ENCODE measurements at places on chromosomes 6 and 20.

DNA sequence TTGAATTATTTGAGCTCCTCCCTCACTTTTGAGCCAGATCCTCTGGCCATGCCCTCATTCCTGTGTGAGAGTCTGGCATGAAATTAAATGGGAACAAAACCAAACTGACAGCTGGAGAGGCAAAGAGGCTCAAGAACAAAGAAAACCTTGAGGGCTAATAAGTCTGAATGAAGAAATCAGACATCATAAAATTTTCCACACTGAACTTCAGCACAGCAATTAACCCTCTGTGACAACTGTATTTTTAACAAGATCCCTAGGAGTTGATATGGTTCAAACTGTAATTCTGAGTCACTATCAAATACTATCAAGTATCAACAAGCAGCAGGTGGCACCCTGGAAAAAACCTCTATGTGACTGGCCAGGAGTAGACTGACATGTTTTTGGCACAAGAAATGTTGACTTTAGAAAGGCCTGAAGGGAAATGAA is 109.4 kb upstream of the EMILIN3 start:
- no peak for DNase-seq

DNA sequence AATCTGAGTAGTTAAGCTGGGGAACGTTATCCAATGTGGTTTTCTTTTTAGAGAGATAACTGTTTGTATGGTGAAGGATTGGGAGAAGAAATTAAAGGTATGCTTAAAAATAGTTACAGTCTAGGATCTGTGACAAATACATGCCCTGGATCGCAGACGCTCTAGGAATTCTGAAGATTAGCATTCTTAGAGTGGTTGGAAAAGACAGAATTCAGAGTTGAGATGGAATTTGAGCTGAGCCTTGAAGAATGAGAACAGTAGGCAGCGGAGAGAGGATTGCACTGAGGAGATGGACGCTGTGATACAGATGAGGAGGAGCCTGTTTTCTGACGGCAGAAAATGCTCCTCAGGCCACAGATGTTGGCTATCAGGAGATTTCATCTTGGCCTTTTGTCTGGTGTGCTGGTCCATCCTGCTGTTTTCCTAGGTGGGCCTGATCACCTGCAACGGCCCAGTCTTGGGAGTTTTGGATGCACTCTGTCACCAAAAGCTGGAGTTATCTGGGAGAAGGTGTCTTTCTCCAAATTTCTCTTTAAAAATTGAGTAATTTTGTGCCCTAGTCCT is 48.3 kb upstream of the KIF25 start:
- DNase-seq, result no peak

- DNase-seq, result no peak
These were observed 55.1 kb downstream of the MYLK4 start for GRCh38 chr6:2695454-2696095.

- no peak for DNase-seq
These were observed 2.5 kb downstream of the SNX14 start for GRCh38 chr6:85591207-85591606.

DNA sequence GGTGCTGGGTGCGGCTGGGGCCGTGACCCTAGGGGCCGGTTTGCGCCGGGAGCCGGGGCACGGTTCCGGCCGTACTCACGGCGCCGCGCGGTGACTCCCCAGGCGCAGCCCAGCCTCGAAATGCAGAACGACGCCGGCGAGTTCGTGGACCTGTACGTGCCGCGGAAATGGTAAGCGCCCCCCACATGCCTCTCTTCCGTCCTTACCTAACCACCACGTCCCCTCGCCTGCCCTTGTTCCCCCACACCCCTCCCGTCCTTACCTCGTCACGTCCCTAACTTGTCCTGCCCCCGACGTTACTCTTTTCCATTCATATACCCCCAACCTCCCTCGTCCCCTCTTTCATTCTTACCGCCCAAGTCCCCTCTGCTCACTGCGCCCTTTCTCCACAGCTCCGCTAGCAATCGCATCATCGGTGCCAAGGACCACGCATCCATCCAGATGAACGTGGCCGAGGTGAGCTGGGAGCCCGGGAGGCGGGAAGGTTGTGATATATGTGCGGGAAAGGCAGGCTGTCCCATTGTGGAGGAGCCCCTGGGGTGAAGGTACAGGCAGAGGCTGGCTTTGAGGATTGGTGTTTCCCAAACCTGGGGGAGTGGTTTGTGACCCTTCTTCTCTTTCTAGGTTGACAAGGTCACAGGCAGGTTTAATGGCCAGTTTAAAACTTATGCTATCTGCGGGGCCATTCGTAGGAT is 463 bp downstream of the RPS21 start:
- no peak for DNase-seq

- no peak for DNase-seq
These were observed 25.1 kb upstream of the CDH22 start for GRCh38 chr20:46333161-46333991.

DNA sequence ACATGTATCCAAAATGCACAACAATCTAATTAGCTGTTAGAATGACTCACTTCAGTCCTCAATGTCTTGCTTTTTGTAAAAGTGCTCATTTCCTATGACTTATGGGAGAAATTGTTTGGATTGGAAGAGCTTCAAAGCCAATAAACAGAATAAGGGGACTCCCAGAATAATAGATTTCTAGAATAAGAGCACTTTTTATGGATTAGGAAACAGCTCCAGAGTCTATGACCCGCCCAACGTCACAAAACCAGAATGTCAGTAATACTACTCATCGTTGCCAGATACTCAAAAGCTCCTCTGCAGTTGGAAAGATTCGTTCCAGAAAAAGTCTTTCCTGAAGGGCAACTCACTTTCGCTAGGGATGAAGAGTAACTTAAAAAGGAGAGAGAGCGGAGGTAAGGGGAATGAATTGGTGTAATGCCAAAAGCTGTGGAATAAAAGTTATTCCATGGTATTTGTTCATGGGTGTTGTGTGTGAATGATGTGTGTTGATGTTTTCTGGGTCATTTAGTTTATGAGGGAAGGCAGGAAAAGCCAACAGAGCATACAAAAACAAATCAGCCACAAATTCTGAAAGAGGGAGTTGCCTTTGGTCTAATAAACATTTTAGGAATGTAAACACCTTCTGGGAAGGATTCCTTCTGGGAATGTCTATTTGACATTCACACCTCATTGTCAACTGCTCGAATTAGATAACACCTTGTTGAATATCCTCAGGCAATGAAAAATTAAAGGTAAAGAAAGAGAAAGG is 64.6 kb downstream of the SYNE1 start:
- DNase-seq, result no peak
